H9 (cell line): ENCODE measurements at places on chromosomes 6 and 20. TPM values are rescaled to one million over a fixed set of nuclear protein-coding genes. Genes with fewer than 3 reads are reported as not detected.
A peak's percentile ranks its signal among the peaks of the same experiment; 100 is the strongest.

GRCh38 chr6:30857549-30857948 lies 26.8 kb upstream of the DDR1 start:
- peaks cover 46% of the 10 kb centered on the region for H3K36me3 ChIP-seq
- H3K27ac ChIP-seq: no peak overlapping the region
- no peak for DNase-seq
- no peaks in the 10 kb centered on the region; the same call in 1 of the 2 replicates for H3K4me1 ChIP-seq

Gene OR2H1
- total RNA-seq: not detected in 2 replicates

Gene GINS1
- 74.3 and 74.5 TPM in 2 replicates for total RNA-seq

DNA sequence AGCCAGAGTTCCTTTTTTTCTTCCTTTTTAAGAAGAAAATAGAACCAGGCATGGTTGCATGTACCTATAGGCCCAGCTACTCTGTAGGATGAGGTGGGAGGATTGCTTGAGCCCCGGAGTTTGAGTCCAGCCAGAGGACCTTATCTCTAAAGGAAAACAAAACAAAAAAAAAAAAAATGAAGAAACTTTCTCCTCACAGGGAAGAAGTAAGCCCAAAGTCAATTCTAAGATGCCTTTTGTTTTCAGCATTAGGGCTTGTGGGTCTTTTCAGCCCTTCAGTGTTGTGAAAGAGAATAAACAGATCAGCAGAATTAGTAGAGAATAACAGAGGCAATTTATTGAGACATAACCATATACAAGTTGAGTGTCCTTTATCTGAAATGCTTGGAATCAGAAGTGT lies 26.8 kb downstream of the ZNF451 start:
- no peak overlapping the region for H3K27ac ChIP-seq
- no peak for DNase-seq
- H3K4me1 ChIP-seq: no peaks in the 10 kb centered on the region
- no peaks in the 10 kb centered on the region for H3K27me3 ChIP-seq

GRCh38 chr20:63492982-63493381 lies 5.9 kb downstream of the EEF1A2 start:
- no peak for DNase-seq
- H3K4me3 ChIP-seq: no peak overlapping the region
- no peaks in the 10 kb centered on the region for H3K4me1 ChIP-seq
- H3K36me3 ChIP-seq: peaks cover 24% of the 10 kb centered on the region

DNA sequence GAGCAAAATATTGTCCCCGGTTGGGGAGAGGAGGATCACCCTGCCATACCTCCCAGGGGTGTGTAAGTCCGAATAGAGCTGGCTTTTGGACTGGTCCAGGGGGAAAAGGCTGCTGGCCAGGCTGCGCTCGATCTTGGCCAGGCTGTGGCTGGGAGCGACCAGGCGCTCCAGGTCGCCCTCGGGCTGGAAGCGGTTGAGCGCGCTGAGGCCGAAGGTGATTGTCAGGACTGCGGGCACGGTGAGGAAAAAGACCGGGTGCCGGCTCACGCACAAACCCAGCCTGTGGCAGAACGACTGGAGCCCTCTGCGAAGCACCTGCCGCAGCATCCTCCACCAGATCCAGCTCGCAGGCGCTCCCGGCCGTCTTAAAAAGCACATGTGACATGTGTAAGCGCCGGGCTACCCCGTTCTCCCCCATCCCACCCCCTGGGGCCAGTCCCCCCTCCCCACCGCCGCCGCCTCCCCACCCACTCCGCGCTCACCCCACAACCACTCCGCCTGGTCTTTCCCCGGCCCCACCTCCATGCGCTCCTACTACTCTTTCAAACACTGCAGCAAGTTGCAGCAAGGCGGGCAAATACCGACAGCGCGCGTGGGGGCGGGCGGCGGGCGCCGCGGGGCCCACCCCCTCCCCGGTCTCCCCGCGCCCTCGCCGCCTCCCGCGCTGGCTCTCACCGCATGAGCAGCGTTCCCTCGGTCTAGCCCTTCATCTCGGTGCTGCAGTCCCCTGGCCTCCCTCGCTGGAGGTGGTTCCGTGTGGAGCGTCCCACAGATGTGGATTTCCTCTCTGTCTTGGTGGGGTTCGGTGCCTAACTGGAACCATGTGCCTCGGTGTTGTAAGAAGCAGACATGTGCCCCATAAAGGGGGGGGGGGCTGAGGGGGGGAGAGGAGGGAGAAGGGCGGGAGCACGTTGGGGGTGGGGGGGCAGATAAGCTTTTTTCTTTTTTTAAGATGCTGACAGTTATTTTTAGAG lies 42.4 kb downstream of the PTCHD4 start:
- peak; percentile 46 for DNase-seq
- no peaks in the 10 kb centered on the region for H3K36me3 ChIP-seq
- H3K4me3 ChIP-seq: peak overlapping the region; percentile 84

- H3K27ac ChIP-seq: no peak overlapping the region
- no peaks in the 10 kb centered on the region for H3K4me1 ChIP-seq
- no peak overlapping the region for H3K4me3 ChIP-seq
- no peak for DNase-seq
Measured at GRCh38 chr20:16490696-16491095, 82.6 kb downstream of the KIF16B start.

GRCh38 chr6:127299522-127300240 lies 33.0 kb downstream of the RNF146 start:
- no peaks in the 10 kb centered on the region for H3K4me1 ChIP-seq
- H3K27ac ChIP-seq: no peak overlapping the region
- no peak overlapping the region for H3K4me3 ChIP-seq
- peaks cover 3% of the 10 kb centered on the region; the same call in 2 of the 3 replicates for H3K36me3 ChIP-seq

Gene SLC22A7
- total RNA-seq: not detected in 2 replicates

- no peak for DNase-seq
- peak overlapping the region; percentile 2; the same call in 1 of the 2 replicates for H3K4me3 ChIP-seq
- no peaks in the 10 kb centered on the region for H3K27me3 ChIP-seq
- H3K4me1 ChIP-seq: peaks cover 2% of the 10 kb centered on the region; the same call in 1 of the 2 replicates
- H3K27ac ChIP-seq: no peak overlapping the region
Measured at GRCh38 chr20:58876437-58876836, 23.9 kb downstream of the GNAS start.

- no peak for DNase-seq
- no peak overlapping the region for H3K27ac ChIP-seq
- H3K4me1 ChIP-seq: no peaks in the 10 kb centered on the region
- no peak overlapping the region for H3K4me3 ChIP-seq
- no peaks in the 10 kb centered on the region; the same call in 1 of the 2 replicates for H3K27me3 ChIP-seq
Measured at GRCh38 chr6:27593200-27593818, 120.4 kb upstream of the ZNF184 start.

GRCh38 chr6:29757282-29757681 lies 34.0 kb downstream of the HLA-F start:
- H3K27me3 ChIP-seq: no peaks in the 10 kb centered on the region
- H3K36me3 ChIP-seq: no peaks in the 10 kb centered on the region
- DNase-seq: peak; percentile 62
- peak overlapping the region; percentile 30 for H3K27ac ChIP-seq
- H3K4me3 ChIP-seq: no peak overlapping the region

Gene TFAP2B
- not detected in 2 replicates for total RNA-seq

- peaks cover 9% of the 10 kb centered on the region for H3K36me3 ChIP-seq
- no peak overlapping the region for H3K4me3 ChIP-seq
- DNase-seq: no peak
- H3K27ac ChIP-seq: no peak overlapping the region
- H3K27me3 ChIP-seq: no peaks in the 10 kb centered on the region
Measured at GRCh38 chr6:53898026-53898795, 103.4 kb downstream of the LRRC1 start.

Gene BHLHE23
- 0.22 and 0.35 TPM in 2 replicates for total RNA-seq

DNA sequence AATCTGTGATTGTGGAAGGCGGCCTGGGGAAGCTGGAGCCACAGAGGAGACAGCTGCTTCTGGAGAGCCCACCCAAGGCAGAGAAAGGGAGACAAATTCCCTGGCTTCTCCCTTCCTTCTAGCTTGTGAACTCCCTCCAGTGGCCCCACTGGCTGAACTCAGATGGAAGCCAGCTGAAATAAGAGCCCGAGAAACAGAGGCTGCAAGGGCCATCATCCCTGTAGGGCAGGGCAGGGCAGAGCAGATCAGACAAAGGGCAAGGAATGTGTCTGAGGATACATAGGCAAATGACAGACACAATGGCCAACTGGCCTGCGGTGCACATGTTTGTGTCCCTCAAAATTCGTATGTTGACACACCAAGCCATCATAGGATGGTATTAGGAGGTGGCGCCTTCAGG lies 25.3 kb downstream of the MDFI start:
- no peaks in the 10 kb centered on the region for H3K36me3 ChIP-seq
- DNase-seq: no peak
- no peaks in the 10 kb centered on the region for H3K4me1 ChIP-seq
- H3K4me3 ChIP-seq: no peak overlapping the region
- H3K27me3 ChIP-seq: no peaks in the 10 kb centered on the region

Gene TBC1D7
- 33.9 and 36.9 TPM in 2 replicates for total RNA-seq

Gene TPBG
- 19.0 and 20.8 TPM in 2 replicates for total RNA-seq

Gene SOX12
- 54.4 and 55.1 TPM in 2 replicates for total RNA-seq

GRCh38 chr20:31705598-31706597 lies 16.8 kb downstream of the BCL2L1 start:
- no peaks in the 10 kb centered on the region for H3K4me1 ChIP-seq
- H3K27me3 ChIP-seq: no peaks in the 10 kb centered on the region
- no peak overlapping the region for H3K4me3 ChIP-seq
- H3K27ac ChIP-seq: no peak overlapping the region

- DNase-seq: no peak
- H3K4me1 ChIP-seq: peaks cover 14% of the 10 kb centered on the region; the same call in 1 of the 2 replicates
- no peak overlapping the region for H3K4me3 ChIP-seq
- H3K36me3 ChIP-seq: no peaks in the 10 kb centered on the region
Measured at GRCh38 chr6:31614075-31614619, 887 bp upstream of the AIF1 start.

DNA sequence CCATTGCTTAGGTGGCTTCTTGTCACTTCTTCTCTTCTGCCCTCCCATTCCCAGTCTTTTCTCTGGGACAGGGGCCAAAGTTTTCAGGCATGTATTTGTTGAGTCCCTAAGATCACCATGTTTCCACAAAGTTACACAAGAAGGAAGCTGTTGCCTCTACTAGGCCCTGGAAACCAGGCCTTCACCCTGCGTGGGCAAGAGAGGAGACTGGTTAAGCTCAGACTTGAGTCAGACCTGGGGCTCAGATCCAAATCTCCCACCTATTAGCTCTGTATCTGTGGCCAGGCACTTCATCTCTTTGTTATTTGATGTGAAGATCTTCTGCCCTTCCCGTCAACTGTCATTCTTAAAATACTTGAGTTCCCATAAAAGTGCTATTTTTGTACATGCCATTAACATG lies 154.6 kb downstream of the SASH1 start:
- H3K4me1 ChIP-seq: no peaks in the 10 kb centered on the region
- no peak for DNase-seq

GRCh38 chr6:157420497-157420896 lies 39.5 kb downstream of the ZDHHC14 start:
- H3K4me1 ChIP-seq: peaks cover 3% of the 10 kb centered on the region
- H3K27me3 ChIP-seq: no peaks in the 10 kb centered on the region
- no peak for DNase-seq
- H3K27ac ChIP-seq: no peak overlapping the region
